ENCODE measurements at places on chromosomes 7 and 10. TPM values are rescaled to one million over a fixed set of nuclear protein-coding genes. Genes with fewer than 3 reads are reported as not detected.
A peak's percentile ranks its signal among the peaks of the same experiment; 100 is the strongest.

DNA sequence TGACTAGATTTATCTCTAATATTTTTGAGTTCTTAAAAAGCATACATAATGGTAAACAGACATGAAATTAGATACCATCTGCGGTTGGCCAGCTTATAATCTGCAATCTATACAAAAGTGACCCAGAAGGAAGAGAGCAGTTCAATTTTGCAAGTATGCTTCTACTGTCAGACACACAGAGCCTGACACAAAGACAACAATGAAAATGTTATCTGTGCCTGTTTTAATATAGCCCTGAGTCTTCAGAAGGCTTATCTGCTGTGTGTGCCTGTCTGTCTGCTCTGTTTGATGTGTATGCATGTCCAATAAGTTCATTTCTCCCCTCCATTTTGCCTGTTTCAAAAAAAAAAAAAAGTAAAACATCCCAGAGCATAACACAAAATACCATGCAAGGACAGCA lies 73.3 kb upstream of the FHIP2A start:
- no peak for ATAC-seq

DNA sequence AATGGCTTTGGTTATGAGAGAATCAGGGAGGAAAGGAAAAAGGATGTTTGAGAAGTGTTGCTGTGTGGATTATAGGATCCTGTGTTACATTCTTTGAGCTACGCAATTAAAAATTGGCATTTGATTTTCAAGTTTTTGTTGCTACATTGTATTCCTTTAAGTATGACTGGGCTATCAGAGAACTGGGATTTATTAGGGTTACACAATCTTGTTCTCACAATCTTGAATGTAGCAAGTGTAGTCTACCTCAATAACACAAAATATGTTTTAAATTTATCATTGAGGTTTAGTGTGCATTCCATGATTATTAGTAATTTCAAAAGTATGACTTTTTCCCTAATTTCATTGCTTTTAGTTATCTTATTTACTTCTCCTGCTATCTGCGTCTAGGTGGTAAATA lies 113.9 kb downstream of the CACNB2 start:
- ATAC-seq = no peak

DNA sequence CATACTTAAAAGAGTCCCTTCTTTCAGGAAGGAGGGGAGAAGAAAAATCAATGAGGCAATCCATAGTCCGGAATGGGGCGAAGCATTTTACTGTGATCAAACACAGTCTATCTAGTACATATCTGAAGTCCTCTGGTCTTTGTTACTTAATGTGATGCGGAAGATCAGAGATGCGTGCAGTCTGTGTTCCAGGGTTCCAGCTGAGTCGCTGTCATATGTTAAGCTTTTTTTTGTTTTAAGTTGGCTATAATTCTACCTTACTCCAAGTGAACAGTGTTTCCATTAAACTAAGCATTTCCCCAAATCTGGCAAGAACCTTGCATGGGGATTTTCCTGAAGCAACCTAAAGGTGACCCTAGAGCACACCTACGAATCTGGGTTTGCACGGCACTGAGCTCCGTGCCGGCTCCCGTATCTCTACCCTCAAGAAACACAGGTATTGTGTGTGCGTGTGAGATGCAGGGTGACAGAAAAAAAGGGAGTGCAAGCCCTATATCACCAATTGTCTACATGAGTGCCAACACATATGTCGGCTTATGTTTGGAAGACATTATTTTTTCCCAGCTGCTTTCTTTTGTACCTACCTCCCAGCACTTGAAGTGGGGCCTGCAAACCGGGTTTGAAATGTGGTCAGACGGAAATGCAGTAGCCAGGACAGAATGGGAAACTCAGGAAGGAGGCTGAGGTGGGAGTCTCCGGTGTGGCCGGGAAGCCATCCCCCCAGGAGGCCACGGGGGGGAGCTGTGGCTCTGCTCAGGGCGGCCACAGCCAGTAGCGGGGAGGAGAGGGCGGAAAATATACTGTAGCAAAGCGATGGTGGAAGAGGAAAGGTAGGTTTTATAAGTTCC lies 435.8 kb upstream of the MGMT start:
- peak; percentile 81 for ATAC-seq

GRCh38 chr10:88117869-88118632 lies 254.6 kb downstream of the PTEN start:
- no peak for ATAC-seq

- no peak for ATAC-seq
Measured at GRCh38 chr10:73902351-73902750, 8.6 kb upstream of the PLAU start.

The ADARB2 gene
- total RNA-seq = 5.4 TPM

DNA sequence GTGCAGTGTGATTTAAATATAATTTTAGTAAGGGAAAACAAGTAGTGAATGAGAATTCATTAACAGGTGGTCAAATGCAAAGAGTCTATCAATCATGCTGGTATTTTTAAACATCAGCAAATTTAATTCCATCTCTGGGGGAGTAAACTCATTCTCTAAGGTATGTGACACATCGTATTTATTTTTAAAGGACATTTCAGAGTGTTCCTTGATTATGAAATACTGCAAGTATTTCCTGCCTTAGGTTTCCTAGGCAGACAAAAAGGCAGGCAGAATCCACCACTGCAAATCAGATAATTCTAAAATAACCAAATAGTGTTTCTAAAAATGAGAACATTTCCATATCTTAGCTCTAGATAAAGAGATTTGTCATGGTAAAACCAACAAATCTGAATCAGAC lies 193.8 kb downstream of the LRRTM3 start:
- no peak for ATAC-seq

DNA sequence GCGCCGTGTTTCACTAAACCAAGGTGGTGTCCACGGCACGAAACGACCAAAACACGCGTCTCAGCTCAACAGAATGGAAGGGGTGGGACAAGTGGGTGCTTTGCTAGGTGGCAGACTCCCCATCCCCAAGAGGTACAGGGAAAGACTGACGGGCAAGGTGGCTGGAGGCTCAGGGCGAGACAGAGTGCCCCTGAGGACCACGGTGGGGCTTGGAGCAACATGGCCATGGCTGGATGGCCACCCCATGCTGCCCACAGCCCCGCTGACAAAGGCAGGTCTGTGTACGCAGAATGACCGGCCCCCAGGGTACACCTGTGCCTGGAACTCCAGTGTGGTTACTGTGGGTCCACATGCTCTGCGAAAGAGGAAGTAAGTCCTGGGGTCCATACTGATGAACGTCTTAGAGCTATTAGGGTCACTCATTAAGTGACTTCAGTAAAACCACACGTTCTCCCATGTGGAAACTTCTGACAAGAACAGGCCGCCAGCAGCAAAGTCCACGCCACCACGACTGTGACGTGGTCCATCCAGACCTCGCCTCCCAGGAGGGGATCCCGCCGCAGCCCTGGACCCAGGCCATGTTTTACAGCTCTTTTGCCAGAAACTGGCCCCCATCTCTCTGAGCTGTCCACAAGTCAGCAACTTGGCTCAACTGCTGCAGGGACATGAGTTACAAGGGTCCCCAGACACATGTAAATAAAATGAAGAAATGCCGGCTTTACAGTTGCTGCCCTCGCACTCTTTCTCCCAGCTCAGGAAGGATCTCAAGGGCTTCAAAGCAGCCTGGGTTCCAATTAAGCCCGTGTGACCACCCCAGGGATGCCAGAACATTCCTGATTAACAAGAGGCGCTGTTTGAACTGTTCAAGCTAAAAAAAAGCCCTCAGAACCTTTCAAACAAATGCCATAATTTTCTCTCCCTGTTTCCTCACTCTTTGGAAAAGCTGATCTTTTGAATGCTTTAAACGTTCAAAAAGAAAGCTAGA lies 66.8 kb downstream of the MAD1L1 start:
- ATAC-seq = no peak

- ATAC-seq = no peak
Measured at GRCh38 chr10:119296703-119297102, 89.3 kb downstream of the GRK5 start.

The GCK gene
- total RNA-seq = not detected

Measured in gastroesophageal sphincter (tissue), 4 donors.